ENCODE measurements at places on chromosomes 4 and X.

GRCh38 chr4:140968371-140968770 is 164.9 kb downstream of the RNF150 start:
- no peak for DNase-seq

DNA sequence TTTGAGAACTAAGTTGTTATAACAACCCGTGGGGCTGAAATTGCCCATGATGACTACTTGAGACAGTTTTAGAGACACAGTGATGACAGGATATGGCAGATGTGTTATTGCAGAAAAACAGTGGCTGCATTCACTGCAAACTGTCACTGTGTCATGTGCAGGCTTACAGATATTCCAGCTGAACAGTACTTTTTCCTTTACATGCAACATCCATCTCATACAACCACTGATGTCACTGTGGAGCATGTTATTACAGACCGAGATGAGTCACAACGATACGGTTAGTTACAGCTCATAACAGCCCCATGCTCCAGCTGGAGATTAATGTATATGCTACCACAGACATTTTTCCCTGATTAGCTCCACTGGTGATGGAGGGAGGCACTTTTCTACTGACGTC is 207.4 kb downstream of the TMA16 start:
- no peak for DNase-seq

DNA sequence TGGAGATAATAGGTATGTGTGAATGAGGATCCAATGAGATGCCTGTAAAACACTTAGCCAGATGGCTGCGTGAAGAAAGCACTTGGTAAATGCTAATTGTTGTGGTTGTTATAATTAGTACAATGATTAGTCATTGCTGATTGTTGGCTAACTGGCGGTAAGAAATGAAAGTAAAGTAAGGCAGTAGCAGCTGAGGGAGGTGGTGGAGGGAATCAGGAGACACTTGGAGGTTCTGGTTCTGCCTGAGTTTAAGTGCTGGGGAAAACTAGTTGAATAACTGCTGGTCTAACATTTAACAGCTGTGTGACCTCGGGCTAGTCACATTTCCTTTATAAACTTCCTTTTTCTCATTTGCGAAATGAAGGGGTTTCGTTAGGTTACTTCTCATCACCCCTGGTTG is 30.9 kb downstream of the CD38 start:
- peak; percentile 9 for DNase-seq

DNA sequence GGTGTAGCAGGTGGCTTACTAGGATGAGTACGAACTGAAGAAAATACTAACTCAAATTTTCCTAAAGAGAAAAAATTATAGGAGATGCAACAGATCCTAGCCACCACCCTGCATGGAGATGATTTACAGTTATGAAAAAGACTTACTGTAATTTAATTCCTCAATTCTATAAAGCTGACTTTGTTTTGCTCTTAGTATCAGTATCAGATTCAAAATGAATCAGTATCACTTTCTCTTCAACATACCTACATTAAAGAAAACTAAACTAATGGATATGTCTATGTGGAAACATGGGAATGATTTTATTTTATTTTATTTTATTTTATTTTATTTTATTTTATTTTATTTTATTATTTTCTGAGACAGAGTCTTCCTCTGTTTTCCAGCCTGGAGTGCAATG is 525.8 kb downstream of the NLGN4X start:
- DNase-seq: no peak

DNA sequence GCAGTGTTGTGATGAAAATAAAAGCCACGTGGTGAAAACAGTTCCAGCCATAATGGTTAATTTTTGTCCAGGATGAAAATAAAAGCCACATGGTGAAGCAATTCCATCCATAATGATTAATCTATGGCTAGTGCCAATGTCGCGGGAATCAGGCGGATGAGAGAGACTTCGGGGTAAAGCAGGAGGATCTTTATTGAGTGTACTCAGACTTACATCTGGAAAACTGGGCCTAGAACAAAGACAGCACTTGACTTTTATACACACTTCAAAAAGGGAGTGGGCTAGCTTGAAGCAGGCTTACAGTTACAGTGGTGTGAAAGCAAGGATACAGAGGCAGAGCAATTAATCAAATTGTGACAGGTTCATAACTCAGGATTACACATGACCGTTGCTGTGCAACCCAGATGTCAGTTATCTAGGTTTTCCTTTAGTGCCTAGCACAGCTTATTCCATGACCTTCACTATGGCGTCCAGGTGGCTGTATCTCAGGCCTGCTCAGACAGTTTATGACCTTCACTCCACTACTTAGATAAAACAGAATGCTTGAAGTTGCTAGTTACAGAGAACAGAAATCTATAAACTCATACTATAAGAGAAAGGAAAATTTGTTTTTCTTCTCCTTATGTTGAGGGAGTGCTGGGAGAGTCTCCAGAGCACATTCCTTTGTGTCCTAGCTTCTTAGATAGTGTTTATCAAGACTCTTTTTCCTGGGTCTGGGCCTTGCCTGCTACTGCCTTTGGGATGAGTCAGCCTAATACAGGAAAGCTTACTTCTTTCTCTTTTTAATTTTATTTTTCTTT is 5.9 kb upstream of the PLA2G12A start:
- DNase-seq: no peak

- no peak for DNase-seq
Observed at GRCh38 chrX:33109858-33110257, 101.5 kb downstream of the DMD start.

DNA sequence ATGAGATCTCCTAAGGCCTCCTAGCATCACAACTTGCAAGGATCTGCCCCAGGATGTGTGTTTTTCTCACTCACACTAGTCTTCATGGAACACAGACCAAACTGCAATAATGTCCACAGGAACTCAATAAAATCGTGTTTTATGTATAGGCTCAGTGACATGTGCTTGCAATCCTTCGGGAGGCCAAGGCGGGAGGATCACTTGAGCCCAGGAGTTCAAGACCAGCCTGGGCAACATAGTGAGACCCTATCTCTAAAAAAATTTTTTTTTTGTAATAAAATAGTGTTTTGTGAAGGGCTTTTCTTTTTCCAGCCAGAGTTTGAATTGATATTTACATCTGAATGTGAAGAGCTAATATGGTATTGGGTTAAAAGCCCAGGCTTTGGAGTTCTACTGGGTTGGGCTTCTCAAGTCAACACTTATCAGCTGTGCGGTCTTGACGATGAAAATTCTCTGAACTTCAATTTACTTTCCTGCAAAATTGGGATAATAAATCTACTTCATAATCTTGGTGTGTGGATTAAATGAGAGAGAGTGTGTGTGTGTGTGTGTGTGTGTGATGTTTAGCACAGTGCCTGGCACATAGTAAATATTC is 38.7 kb upstream of the SETD7 start:
- no peak for DNase-seq

Measured in T-helper 1 cell (primary cell).